ENCODE measurements at places on chromosomes 12 and 14.
A peak's percentile ranks its signal among the peaks of the same experiment; 100 is the strongest.

DNA sequence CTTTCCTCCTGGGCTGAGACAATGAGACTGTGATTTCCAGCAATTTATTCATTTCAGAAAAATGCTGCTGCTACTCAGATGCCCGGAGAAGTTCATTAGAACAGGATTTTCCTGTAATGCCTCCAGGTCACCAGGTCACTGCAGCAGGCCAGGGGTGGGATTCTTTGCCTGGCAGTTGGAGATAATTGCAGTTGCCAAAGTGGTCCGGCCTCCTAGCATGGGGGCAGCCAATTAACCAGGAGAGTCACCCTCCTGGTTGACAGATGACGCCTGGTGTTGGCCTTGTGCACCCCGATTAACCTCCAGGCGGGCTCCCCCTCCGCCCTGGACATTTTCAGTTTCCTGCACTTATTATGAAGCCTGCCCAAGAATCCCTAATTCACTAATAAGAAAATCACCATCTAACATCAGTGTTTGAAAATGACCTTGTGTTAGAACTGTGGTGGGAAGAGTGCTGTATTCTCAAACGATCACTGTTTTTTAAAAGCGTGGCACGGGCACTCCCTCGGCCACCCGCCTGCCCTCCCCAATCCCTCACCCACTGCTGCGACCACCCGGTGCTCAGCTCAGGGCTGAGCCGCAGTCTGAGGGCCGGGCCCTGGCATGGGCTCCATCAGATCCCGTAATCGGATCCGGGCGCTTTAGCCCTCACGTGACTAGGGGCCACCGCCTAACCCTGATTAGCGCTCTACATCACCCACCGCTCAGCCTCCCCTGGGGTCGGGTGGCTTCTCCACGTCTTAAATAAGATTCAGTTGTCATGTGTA is 12.9 kb downstream of the RIMBP2 start:
- DNase-seq = peak; percentile 39

- no peak for DNase-seq
Measured at GRCh38 chr14:57981817-57982560, 116.1 kb upstream of the SLC35F4 start.

DNA sequence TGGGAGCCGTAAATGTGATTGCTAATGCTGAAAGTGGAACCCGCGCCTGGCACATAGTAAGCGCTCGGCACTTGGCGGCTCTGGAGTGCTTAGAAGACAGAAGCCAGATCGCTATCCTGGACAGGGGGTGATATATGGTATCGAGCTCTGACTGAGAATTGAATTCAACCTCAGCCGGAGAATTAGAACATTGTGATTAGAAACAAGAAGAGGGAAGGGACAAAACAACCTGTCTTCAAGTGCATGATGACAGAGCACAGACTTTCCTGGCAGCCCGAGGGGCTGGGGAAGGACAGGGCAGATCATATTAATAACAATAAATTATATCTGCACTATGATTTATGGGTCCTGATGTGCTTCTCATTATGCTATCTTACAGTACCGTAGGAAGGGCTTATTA is 66.9 kb upstream of the TBX3 start:
- DNase-seq = no peak

- DNase-seq = no peak
Measured at GRCh38 chr12:124481257-124481750, 86.1 kb downstream of the NCOR2 start.

- DNase-seq = no peak
Measured at GRCh38 chr14:21017528-21018245, 7.2 kb downstream of the NDRG2 start.

GRCh38 chr12:51471111-51471864 is 46.7 kb downstream of the SLC4A8 start:
- no peak for DNase-seq

GRCh38 chr14:91149462-91149861 is 35.6 kb downstream of the DGLUCY start:
- DNase-seq = no peak

- peak; percentile 69 for DNase-seq
Measured at GRCh38 chr14:39739796-39740195, 307.6 kb upstream of the FBXO33 start.

DNA sequence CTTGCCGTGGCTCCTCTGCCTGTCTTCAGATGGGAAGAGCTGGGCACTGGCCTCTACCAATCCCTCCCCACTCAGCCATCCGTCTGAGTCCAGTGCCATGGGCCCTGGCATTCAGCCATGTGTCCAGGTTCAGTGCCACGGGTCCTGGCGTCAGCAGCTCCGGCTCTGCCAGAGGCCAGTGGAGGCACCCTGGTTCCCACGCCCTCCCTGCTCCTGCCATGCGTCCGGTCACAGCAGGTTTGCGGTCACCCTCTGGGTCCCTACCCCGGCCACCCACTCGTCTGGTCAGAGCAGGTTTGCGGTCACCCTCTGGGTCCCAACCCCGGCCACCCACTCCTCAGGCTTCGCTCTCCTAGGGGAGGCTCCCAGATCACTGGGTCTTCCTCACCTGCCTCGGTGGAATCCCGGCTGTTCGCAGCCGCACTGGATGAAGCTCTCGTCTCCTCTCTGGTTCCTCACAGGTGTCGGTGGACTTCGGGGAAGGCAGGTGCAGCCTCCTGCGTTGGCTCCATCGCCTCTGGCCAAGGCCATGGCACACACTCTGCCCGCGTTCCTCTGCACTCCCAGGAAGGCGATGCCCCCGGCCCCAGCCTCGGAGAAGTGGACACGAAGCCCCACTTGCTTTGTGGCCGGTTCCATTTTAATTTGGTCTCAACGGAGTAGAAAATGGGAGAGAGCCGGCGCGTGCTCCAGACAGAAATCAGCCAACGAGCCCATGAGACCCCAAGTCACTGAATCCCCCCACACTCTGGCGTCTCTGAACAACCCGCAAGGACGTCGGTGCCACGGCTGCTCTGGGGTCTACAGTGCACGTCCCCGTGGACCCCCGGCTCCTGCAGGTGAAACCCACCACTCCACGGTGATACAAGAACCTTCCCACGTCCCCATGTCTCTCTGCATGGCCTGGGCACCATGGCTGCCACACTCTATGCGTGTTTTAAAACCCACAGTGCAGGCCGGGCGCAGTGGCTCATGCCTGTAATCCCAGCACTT is 47.8 kb upstream of the FBRSL1 start:
- DNase-seq = no peak

GRCh38 chr14:106107703-106108102 is 581.3 kb downstream of the TMEM121 start:
- no peak for DNase-seq

DNA sequence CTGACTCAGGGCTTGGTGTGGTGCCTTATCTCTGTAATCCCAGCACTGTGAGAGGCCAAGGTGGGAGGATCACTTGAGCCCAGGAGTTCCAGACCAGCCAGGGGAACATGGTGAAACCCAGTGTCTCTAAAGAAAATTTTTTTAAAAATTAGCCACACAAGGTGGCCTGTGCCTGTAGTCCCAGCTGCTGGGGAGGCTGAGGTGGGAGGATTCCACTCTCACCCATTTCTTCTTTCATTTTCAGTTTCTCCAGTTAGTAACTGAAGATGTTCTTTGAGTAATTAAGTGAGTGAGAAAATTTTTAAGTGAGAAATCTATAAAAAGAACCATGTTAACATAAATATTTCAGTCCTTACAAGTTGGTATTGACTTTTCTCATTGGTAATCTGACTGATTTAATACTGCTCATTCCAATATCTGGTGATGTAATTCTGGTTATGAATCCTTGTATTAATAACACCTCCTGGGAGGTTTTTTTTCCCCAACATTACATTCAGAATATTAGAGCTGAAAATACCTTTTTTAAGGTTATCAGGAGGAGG is 6.1 kb downstream of the METTL3 start:
- DNase-seq = no peak

DNA sequence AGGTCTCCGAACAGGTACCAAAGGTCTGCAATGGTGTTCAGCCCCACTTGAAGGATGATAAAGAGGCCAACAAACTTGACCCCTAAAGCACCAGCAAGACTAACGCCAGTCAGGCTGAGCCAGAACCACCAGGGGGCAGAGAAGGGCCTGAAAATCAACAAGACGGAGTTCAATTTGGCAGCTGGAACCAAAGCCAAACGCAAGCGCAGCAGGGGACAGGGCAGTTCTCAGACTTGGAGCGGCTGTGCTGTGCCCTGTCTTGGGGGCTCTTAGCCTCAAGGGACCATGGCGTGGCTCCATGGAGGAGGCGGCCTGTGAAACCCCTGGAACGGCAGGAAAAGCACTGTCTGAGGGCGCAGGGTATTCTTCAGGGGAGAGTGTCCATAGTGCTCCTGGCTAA is 19.6 kb downstream of the POMT2 start:
- DNase-seq = peak; percentile 61

DNA sequence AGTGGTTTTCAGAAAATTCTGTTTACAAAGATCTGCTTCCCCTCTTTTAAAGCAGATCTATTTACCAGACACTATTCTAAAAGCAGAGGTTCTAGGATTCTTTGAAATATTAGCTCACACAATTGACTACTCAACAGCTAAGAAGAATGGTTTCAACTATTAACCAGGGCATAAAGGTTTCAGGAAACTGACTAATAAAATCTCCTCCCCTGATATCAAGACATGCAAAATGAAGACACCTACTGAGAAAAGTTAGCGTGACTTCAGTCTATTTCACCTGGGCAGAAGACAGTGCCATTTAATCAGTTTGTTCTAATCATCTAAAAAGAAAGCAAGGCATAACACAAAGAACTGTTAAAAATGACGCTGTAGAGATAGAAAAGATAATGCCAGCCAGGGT is 22.2 kb downstream of the DAD1 start:
- DNase-seq = no peak

DNA sequence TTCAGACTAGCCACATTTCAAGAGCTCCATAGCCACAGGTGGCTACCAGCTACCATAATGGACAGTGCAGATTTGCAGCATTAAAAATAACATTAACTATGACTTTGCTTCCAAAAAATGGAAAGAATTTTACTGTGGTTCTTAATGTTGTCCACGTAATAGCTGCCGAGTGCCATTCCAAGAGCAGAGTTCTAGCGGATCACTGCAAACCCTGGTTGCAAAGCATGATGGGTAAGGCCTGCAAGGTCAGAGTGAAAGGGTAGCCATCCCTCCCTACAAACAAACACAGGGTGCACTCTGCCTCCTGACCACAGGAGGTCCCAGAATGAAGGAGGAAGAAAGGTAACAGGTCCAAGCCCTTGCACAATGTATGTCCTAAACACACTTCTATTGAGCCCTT is 157.6 kb downstream of the DPF3 start:
- DNase-seq = no peak

DNA sequence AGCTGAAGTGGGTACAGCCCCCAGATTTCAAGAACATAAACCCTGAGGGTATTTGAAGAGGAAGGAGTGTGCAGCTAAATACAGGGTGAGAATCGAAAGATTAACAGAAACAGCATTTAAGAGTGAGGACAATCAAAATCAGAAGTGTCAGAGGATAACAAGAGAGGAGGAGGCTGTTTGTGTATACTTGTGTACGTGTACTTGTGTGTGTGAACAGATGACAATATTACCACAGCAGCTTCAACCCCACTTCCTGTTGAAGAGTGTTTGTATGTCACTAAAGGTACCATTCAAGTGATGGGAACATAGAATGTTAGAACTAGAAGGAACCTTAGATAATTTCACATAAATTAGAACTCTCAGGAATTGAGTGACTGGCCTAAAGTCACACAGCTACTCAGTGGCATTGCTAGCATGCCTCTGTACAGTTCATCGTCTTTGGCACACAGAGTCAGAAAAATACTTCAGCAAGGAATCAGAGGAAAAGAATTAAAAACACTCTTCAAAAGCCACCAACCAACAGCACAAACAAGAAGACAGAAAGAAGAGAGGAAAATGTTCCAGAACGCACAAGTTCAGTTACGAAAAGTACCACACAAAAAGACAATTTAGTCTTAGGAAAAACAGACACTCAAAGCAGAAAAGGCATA is 164.3 kb upstream of the BCL2L14 start:
- DNase-seq = no peak

DNA sequence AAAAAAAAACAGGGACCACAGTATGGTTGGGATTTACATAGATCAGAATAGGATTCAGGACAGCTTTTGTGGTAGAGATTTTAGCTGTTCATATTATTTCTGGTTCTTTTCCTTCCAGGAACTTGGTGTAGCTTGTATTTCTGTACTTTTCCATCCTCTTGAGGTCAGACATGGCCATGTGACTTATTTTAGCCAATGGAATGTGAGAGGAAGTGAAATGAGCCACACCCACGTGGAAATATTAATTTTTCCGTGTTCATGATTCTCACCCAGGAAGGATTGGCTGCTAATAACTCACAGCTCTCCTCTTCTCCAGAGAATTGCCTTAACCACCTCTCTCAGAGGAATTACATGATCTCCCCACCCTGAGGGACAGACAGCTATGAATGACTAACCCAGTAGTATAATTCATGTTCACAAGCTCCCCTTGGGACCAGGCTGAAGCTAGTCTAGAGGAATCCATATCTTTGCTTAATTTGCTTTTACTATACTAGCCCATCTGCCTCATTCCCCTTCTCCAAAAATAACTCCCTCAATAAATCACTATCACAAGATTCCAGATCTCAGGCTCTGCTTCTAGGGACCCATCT is 340.4 kb downstream of the NUAK1 start:
- DNase-seq = no peak

DNA sequence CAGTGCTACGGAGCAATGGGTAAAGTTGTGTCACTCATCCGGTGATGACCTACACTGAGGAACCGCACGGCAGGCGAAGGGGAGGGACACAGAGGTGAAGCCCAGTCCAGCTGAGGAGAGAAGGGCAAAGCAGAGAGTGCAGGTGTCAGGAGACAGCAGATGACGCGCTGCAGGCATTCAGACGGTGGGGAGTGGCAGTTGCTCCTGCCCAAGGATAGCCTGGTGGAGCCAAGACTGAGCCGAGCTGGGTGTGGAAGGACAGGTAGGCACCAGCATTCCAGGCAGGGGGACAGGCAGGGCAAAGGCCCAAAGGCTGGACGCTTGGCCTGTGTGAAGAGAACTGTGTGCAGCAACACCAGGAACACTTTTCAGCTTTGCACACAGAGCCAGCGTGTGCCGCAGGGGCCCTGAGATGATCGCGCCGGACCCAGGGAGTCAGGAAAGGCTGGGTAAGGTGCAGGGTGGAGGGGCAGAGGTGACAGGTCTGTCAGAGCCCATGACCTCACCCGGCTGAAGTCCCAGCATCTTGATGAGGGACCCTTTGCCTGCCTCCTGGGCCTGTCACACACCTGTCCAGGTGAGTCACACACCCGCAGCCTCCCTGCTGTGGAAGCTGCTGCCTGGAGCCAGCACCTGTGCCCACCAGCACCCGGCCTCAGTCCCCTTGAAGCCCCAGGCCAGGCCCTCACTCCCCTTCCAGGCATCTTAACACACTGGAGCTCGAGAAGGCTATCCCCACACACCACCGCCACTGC is 48.4 kb downstream of the TSPAN11 start:
- no peak for DNase-seq

GRCh38 chr12:72241552-72241951 is 30.6 kb upstream of the TRHDE start:
- no peak for DNase-seq
